Gastrocnemius medialis (tissue), 4 donors: ENCODE measurements at places on chromosomes 13 and 19. TPM values are rescaled to one million over a fixed set of nuclear protein-coding genes. Genes with fewer than 3 reads are reported as not detected.

DNA sequence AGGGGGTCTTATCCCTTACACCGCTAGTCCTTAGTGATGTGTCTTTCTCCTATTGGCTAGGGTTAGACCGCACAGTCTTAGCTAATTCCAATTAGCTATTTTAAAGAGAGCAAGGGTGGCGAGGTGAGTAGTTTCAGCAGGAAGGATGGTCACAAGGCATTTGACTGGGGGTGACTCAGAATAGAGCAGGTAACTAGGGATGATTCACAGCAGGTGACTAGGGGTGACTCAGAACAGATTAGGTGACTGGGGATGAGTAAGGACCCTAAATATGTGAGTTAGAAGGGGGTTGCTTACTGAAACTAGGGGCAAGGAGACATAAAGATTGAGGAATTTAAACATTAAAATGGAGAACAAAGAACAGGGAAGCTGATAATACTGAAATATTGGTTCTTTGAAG, 64.3 kb downstream of the ZNF66 start:
- no peaks in the 10 kb centered on the region for H3K4me1 ChIP-seq
- H3K27ac ChIP-seq: no peak overlapping the region
- no peak overlapping the region for H3K4me3 ChIP-seq
- no peak for DNase-seq
- H3K27me3 ChIP-seq: no peaks in the 10 kb centered on the region

GRCh38 chr19:54352546-54352945, 12.2 kb downstream of the LAIR1 start:
- H3K27me3 ChIP-seq: no peaks in the 10 kb centered on the region
- no peak overlapping the region for H3K27ac ChIP-seq
- no peak for DNase-seq
- H3K36me3 ChIP-seq: no peaks in the 10 kb centered on the region
- no peaks in the 10 kb centered on the region for H3K4me1 ChIP-seq

- H3K27me3 ChIP-seq: no peaks in the 10 kb centered on the region
- DNase-seq: no peak
- no peaks in the 10 kb centered on the region for H3K4me1 ChIP-seq
- H3K4me3 ChIP-seq: no peak overlapping the region
- H3K36me3 ChIP-seq: no peaks in the 10 kb centered on the region
- no peak overlapping the region for H3K27ac ChIP-seq
These were observed 1.6 kb upstream of the IGFL3 start for GRCh38 chr19:46126086-46126580.

DNA sequence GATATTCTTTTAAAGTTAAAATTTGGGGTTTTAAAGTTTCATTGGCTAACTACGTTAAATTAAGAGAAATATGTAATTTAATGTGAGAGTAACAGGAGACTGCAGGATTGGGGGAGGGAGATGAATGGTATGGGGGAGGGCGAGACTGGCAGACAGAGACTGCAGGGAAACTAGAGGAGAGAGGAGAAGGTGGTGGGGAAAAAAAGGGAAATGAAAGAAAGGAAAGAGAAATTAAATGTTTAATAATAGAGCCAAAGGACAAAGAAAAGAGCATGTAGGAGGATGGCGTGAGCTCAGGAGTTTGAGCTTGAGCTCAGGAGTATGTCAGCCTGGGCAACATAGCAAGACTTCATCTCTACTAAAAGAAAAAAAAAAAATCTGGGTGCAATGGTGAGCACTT, 115.9 kb downstream of the RFC3 start:
- no peaks in the 10 kb centered on the region for H3K4me1 ChIP-seq
- no peaks in the 10 kb centered on the region for H3K27me3 ChIP-seq
- no peak for DNase-seq
- H3K4me3 ChIP-seq: no peak overlapping the region
- no peaks in the 10 kb centered on the region for H3K36me3 ChIP-seq

DNA sequence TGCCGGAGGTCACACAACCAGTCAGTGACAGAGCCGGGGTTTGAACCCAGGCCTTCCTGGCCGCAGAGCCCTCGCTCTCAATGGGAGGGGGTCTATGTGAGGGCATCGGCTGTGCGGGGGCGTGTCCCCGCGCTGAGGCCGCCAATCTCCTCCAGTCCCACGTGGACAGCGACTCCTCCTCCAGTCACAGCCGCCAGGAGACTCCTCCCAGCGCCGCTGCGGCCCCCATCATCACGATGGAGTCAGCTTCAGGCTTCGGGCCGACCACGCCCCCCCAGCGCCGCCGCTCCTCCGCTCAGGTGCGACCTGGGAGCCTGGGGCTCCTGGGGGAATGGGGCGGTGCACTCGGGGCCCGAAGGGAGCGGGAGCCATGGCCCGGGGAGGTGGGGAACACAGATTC, 6.0 kb downstream of the SPRED3 start:
- no peaks in the 10 kb centered on the region for H3K4me1 ChIP-seq
- H3K36me3 ChIP-seq: no peaks in the 10 kb centered on the region
- no peak for DNase-seq
- no peak overlapping the region for H3K27ac ChIP-seq
- no peak overlapping the region for H3K4me3 ChIP-seq

GRCh38 chr19:14683439-14683838, 6.4 kb upstream of the ZNF333 start:
- no peak overlapping the region for H3K27ac ChIP-seq
- H3K27me3 ChIP-seq: no peaks in the 10 kb centered on the region
- DNase-seq: no peak

DNA sequence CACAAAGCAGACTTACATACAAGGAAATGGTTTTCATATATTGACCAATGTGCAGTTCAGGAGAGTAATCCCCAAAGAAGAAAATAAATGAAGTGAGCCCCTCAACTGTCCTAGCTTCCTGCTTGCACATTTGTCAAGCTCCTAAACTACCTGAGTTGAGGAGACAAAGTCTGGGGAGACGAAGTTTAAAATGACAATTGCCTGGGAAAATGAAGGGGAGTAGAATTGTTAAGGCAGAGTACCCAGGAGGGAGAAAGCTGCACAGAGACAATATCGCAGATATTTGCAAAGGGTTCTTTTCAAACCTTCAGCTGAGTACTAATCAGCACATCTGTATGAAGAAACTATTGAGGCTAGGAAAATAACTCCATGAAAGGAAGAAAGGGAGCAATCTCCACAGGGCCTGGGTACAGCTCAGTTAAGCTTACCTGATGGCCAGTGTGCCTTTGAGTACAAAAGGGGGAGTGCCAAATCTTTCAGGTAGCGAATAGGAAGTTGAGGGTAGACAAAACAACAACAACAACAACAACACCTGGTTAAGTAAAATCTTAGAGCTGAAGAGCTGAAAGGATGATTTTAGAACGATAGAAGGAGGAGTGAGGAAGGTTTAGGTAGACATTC, 1700.1 kb upstream of the PRR20A start:
- H3K36me3 ChIP-seq: no peaks in the 10 kb centered on the region
- no peak for DNase-seq
- H3K4me1 ChIP-seq: no peaks in the 10 kb centered on the region

- H3K36me3 ChIP-seq: peaks cover 16% of the 10 kb centered on the region
- DNase-seq: peak; percentile 46
- no peaks in the 10 kb centered on the region for H3K4me1 ChIP-seq
- H3K4me3 ChIP-seq: peak overlapping the region; percentile 80
- H3K27ac ChIP-seq: peak overlapping the region; percentile 79
These were observed 441 bp upstream of the ZNF559 start for GRCh38 chr19:9323557-9323918.

GRCh38 chr13:25882466-25883357, 169.1 kb downstream of the SHISA2 start:
- no peak for DNase-seq
- H3K27me3 ChIP-seq: no peaks in the 10 kb centered on the region
- no peaks in the 10 kb centered on the region for H3K4me1 ChIP-seq

DNA sequence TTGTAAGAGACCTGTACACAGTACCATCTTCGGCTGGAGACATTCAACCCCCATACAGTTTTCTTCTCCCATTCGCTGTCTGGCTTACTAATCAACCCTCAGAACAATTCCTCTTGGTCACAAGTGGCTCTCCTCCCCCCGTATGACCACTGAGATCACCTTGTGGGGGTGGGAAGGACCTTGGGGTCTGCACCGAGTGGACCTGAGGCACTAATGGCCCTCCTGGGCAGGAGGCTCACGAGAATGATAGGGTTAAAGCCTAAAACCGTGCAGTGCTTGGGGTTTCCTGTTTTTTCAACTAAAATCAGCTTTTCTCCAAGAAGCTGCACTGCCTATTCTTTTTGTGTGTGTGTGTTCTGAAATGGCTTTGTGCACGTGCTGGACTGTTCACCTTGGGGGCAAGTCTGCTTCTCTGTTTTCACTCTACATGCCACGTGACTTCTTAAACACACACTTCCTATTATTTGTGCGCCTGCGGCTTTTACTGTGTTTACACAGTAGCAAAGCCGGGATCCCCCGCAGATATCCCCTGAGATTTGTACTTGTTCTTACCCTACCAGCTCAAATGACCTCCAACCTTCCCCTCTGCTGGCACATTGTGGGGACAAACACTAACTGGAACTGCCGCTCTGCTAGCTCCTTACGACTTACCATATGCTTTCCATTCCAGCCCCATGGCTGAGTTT, 12.3 kb downstream of the RBM26 start:
- H3K4me3 ChIP-seq: no peak overlapping the region
- H3K27ac ChIP-seq: no peak overlapping the region
- H3K27me3 ChIP-seq: no peaks in the 10 kb centered on the region
- no peaks in the 10 kb centered on the region for H3K36me3 ChIP-seq
- no peak for DNase-seq

- DNase-seq: no peak
- H3K4me1 ChIP-seq: no peaks in the 10 kb centered on the region
- no peaks in the 10 kb centered on the region for H3K27me3 ChIP-seq
- no peaks in the 10 kb centered on the region for H3K36me3 ChIP-seq
- no peak overlapping the region for H3K4me3 ChIP-seq
- H3K27ac ChIP-seq: no peak overlapping the region
These were observed 9.3 kb downstream of the TMEM143 start for GRCh38 chr19:48354332-48354992.

- DNase-seq: no peak
- peak overlapping the region; percentile 99 for H3K27ac ChIP-seq
- H3K36me3 ChIP-seq: no peaks in the 10 kb centered on the region
- no peak overlapping the region for H3K4me3 ChIP-seq
- peaks cover 42% of the 10 kb centered on the region for H3K4me1 ChIP-seq
- H3K27me3 ChIP-seq: no peaks in the 10 kb centered on the region
These were observed 4.6 kb downstream of the DAPK3 start for GRCh38 chr19:3966051-3967017.

DNA sequence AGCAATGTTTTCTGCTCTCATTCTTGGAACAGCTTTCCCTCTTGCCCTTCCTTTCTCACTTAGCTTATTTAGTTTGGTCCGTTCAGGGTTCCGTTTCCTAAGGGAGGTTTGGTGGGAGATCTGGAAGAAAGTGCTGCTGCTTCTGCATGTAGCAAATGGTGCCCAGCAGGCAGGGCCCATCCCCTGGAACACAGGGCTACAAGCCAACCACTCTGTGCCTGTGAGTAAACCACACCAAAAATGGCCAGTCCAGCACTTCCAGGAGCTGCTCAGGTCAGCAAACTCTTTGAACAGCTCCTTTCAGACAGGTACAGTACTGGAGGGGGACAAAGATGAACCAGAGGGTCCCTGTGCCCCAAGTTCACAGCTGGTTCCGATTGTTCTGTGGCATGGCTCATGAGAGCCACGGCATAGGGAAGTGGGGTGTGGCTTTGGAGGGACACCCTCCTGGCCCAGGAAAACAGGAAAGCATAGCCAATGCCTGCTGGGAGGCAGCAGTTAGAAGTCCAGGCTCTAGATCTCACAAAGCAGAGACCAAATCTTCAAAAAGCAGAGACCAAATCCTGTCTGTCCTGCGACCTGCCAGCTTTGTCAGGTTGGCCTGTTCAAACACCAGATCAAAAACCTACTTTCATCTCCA, 39.5 kb downstream of the FAM124A start:
- no peak overlapping the region for H3K27ac ChIP-seq
- peaks cover 3% of the 10 kb centered on the region for H3K4me1 ChIP-seq
- no peak for DNase-seq
- no peaks in the 10 kb centered on the region for H3K36me3 ChIP-seq
- H3K27me3 ChIP-seq: no peaks in the 10 kb centered on the region

DNA sequence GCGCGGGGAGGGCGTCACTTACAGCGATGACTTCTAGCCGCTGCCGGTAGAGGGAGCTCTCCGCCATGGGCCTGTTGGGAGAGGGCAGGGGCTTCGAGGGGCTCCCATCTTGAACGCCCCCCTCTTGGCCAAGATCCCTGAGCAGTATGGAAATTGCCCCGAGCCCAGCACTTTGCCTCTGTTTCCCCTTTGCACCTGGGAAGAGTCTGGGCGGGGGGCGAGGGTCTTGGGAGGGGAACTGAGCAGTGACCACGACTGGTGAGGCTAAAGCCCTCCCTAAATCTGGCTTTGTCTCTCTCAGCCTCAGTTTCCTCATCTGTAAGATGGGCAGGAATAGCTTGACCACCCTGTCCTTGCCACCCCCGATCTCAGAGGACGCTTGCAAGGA, 2.8 kb downstream of the PALM3 start:
- H3K4me1 ChIP-seq: no peaks in the 10 kb centered on the region
- peaks cover 20% of the 10 kb centered on the region for H3K27me3 ChIP-seq
- no peak for DNase-seq
- H3K27ac ChIP-seq: no peak overlapping the region

DNA sequence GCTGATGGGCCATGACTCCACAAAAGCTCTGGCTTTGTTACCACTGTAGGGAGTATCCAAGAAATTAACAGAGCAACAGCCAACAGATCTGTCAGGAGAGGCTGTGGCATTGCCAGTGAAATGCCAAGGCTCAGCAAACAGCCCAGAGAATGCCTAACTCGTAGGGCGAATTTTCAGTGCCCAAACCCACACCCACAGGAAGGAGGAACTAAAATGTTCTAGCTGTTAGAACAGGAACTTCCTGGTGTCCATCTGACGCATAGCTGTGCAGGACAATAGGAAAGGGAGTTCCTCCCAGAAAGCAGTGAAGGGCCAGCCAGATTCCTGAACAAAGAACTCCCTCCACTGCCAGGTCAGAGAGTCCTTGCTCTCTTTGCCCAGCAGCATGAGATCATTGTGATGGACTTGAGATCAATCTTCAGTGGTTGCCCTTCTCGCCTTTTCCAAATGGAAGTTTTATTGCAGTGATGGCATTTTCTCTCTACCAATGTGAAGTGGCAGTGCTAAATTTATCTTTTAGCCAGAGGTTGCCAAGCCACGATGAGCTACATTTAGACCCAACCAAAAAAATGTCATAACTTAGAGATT, 224.2 kb upstream of the STARD13 start:
- no peaks in the 10 kb centered on the region for H3K36me3 ChIP-seq
- H3K27me3 ChIP-seq: no peaks in the 10 kb centered on the region
- peak overlapping the region; percentile 69 for H3K27ac ChIP-seq
- peaks cover 25% of the 10 kb centered on the region for H3K4me1 ChIP-seq
- H3K4me3 ChIP-seq: peak overlapping the region; percentile 4
- peak; percentile 42 for DNase-seq

- H3K36me3 ChIP-seq: no peaks in the 10 kb centered on the region
- no peak overlapping the region for H3K4me3 ChIP-seq
- no peaks in the 10 kb centered on the region for H3K27me3 ChIP-seq
- H3K27ac ChIP-seq: no peak overlapping the region
- H3K4me1 ChIP-seq: no peaks in the 10 kb centered on the region
These were observed 601.3 kb upstream of the MIR17HG start for GRCh38 chr13:90746230-90746629.

COL5A3 gene
- 9.8 TPM for total RNA-seq

RFPL4A gene
- total RNA-seq: not detected

APOC4 gene
- not detected for total RNA-seq

RAB11B gene
- total RNA-seq: 28.9 TPM

ANKLE1 gene
- 1.4 TPM for total RNA-seq

PLPPR2 gene
- total RNA-seq: 30.5 TPM

ZNF429 gene
- total RNA-seq: 7.3 TPM

ZNF296 gene
- total RNA-seq: not detected

CGB2 gene
- not detected for total RNA-seq

RGCC gene
- total RNA-seq: 100 TPM

SPTBN4 gene
- 1.0 TPM for total RNA-seq

CEACAM1 gene
- total RNA-seq: 2.0 TPM
